ENCODE measurements at places on chromosomes 3 and 15. TPM values are rescaled to one million over a fixed set of nuclear protein-coding genes. Genes with fewer than 3 reads are reported as not detected.

GRCh38 chr3:50890688-50891344 lies 216.1 kb downstream of the DOCK3 start:
- no peak overlapping the region for H3K27ac ChIP-seq
- no peaks in the 10 kb centered on the region for H3K4me1 ChIP-seq
- no peak for DNase-seq
- no peaks in the 10 kb centered on the region for H3K27me3 ChIP-seq

DNA sequence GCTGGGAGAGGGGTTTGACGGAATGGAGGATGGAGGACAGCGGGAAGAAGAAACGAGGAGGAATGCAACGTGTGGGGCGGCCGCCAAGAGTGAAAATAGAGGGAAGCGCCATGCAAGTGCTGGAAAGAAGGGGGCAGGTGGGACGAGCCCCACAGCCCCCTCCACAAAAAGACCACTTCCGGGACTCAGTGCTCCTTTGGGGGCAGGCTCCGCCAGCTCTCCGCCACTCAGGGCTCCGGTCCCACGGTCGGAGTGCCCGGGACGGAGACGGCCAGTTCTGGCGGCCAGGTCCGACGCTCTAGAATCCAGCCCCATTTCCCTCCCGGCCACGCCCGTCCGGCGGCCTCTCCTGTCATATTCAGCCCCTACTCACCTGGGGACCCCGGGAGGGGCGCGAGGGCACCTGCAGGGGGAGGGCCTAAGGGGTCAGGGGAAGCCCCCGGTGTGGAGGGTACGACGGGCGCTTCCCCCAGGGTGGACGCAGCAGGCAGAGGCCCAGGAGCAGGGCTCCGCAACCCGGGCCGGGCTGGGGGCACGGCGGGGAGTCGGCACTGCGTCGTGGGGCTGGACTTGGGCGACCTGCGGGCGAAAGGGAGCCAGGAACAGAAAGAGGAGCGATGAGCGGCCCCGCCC lies 25.5 kb upstream of the CSPG4 start:
- DNase-seq: no peak
- peak overlapping the region; percentile 93 for H3K4me3 ChIP-seq

DNA sequence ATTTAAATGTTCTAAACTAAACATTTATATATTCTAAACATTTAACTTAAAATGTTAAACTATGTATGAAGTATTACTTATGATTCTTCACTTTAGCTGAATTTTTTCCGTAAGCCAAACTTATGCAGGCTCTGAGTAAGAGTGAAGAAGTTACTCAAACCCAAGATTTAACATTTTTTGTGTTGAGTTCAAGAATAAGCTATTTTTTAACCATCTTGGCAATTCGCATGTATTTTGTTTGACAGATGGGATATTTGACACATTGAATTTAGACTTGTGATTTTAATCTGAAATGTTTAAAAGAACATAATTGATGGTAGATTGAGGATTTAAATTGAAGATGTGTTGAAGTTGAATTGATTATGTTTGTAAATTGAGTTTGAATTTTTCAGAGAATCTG lies 14.6 kb upstream of the PPP2R3A start:
- no peaks in the 10 kb centered on the region for H3K27me3 ChIP-seq
- no peaks in the 10 kb centered on the region for H3K36me3 ChIP-seq
- H3K4me1 ChIP-seq: no peaks in the 10 kb centered on the region
- H3K4me3 ChIP-seq: no peak overlapping the region
- DNase-seq: no peak

GRCh38 chr3:195847055-195847950 lies 35.6 kb upstream of the MUC4 start:
- no peaks in the 10 kb centered on the region for H3K36me3 ChIP-seq
- no peak overlapping the region for H3K27ac ChIP-seq
- no peak overlapping the region for H3K4me3 ChIP-seq
- H3K4me1 ChIP-seq: peaks cover 27% of the 10 kb centered on the region
- H3K27me3 ChIP-seq: 0 out of 2 replicates have a peak, but pooled peaks cover 2% of the 10 kb centered on the region

DNA sequence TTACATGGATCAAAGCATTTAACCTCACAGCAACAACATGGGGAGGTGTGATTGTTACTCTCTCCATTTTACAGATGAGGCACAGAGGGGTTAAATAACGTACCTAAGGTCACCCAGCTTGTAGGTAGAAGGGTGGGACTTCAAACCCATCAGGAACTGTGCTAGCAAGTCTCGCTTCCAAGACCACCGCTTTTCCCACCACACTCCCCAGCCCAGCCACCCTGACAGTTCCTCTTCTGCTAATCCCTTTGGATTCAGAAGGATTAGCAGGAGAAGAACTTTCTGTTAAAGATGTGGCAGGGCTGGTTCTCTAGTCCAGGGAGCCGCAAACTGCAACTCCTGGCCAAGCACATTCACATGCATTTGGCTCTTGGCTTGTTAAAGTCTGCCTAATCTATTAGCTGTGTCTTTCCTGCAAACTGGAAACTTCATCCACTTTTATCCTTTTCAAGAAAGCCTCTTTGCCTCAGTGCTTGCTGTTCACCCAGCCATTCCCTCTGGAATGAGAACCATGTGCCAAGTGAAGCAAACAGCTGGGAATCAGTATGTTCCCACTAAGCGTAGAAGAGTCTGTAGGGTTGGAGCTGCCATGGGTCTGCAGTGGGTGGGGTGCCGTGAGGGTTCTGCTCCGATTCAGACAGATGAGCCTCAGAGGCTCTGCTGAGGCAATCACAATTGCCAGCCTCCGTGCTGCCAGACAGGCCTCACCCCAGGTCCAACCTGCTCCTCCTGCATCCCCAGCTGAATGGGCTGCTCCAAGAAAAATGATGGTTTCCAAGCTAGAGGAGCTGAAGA lies 44.6 kb downstream of the POMGNT2 start:
- no peaks in the 10 kb centered on the region for H3K4me1 ChIP-seq
- no peak overlapping the region for H3K4me3 ChIP-seq
- DNase-seq: no peak
- no peak overlapping the region for H3K27ac ChIP-seq
- no peaks in the 10 kb centered on the region for H3K36me3 ChIP-seq
- peaks cover 24% of the 10 kb centered on the region for H3K27me3 ChIP-seq

DNA sequence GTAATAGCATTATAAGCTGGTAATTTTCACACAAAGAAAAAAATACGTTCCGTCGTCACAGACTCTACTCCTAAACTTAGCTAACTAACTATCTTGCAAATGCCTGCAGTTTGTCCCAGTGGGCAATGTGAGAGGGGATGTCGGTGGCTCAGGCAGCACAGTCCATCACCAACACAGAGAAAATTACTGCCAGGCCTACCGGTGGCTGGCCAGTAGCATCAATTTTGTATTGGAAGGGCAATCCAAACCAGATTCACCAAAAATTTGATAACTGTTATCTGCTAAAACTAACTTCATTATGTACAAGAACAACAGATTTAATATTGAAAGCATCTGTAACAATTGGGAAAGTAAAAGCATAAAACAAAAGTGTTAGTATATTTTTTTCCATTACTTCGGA lies 37.4 kb upstream of the RASA2 start:
- H3K27me3 ChIP-seq: peaks cover 3% of the 10 kb centered on the region
- peaks cover 64% of the 10 kb centered on the region for H3K4me1 ChIP-seq
- H3K4me3 ChIP-seq: no peak overlapping the region
- peaks cover 31% of the 10 kb centered on the region for H3K36me3 ChIP-seq
- H3K27ac ChIP-seq: peak overlapping the region; percentile 17
- DNase-seq: no peak

DNA sequence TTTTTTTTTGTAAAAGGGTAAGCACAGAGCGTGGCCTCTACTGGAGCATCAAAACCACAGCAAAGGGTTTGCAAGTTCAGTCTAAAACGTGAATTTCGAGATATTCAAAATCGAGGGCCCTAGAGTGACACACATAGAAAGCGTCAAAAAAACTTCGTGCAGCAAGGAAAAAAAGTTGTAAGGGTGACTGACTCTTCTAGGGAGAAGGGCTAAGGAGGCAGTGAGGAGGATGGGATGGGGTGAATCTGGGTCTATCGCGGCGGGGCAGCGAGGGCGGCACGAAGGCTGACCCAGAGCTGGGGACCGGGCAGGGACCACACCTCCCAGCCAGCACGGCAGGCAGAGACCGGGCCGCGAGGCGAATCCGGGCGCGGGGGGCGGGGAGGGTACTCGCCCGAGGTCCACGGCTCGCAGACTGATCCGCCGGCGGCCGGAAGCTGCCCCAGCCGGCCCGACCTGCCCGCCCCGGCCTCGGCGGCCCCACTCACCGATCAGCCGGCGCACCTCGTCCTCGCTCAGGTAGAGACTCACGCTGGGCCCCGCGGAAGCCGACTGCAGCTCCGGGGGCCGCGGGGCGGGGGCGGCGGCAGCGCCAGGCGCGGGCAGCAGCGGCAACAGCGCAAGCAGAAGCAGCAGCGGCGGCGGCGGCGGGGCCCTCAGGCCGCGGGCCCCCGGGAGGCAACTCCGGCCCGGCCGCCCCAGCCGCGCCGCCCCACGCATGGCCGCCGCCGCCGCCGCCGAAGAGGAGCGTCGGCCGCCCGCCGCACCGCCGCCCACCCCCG lies 533 bp downstream of the RYK start:
- peaks cover 3% of the 10 kb centered on the region for H3K27me3 ChIP-seq
- peaks cover 44% of the 10 kb centered on the region for H3K4me1 ChIP-seq
- H3K36me3 ChIP-seq: peaks cover 12% of the 10 kb centered on the region
- peak overlapping the region; percentile 89 for H3K27ac ChIP-seq

DNA sequence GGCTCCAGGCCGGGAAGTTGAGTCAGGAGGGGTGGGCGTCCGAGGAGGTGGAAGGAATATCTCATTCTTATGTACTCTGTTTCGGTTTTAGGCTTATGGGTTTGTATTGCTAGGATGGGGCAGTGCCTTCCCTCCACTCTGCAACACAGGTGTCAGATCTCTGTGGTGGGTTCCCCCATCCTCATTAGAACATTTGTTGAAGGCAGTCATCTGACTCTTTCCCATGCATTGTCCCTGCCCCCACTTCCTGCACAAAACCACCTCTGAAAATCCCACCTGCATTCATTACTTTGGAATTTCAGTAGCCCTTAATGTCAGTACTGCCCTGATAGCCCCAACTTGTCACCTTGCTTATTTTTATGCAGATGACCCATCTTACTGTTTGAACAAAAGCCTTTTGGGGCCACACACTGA lies 29.5 kb downstream of the GYG1 start:
- no peaks in the 10 kb centered on the region for H3K27me3 ChIP-seq
- H3K4me1 ChIP-seq: peaks cover 60% of the 10 kb centered on the region
- no peak overlapping the region for H3K27ac ChIP-seq
- no peak for DNase-seq
- peaks cover 48% of the 10 kb centered on the region for H3K36me3 ChIP-seq

DNA sequence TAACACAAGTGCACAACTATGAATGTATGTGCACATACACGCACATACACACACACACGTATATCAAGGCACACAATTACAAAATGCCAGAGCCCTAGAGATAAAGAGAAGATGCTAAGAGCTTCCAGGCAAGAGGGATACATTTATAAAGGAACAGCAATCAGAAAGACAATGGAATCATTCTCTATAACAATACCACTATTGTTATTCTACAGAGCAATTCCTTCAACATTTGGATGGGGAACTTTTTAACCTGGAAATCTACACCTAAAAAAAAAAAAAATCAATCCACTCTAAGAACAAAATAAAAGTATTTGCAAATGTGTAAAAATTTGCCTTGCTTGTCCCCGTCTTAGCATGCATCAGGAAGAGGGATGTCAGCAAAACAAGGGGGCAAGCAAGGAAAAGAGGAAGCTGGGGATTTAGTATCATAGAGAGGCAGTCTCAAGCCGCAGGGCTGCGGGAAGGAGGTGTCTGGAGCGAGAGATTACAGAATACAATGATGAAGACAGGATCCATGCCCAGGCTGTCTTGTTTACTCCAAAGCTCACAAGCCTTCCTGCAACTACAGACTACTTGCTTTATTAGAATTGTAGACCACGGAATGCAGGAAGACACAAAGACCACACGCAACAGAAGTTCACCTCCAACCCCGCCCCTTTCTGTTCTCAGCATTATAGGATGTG lies 220.2 kb downstream of the NTRK3 start:
- peaks cover 9% of the 10 kb centered on the region for H3K4me1 ChIP-seq
- H3K36me3 ChIP-seq: no peaks in the 10 kb centered on the region
- no peak overlapping the region for H3K4me3 ChIP-seq
- no peak overlapping the region for H3K27ac ChIP-seq

- no peak overlapping the region for H3K27ac ChIP-seq
- peaks cover 7% of the 10 kb centered on the region for H3K4me1 ChIP-seq
- no peaks in the 10 kb centered on the region for H3K36me3 ChIP-seq
- no peak overlapping the region for H3K4me3 ChIP-seq
- no peaks in the 10 kb centered on the region for H3K27me3 ChIP-seq
- DNase-seq: no peak
Observed at GRCh38 chr15:65778269-65778668, 13.8 kb downstream of the DENND4A start.

DNA sequence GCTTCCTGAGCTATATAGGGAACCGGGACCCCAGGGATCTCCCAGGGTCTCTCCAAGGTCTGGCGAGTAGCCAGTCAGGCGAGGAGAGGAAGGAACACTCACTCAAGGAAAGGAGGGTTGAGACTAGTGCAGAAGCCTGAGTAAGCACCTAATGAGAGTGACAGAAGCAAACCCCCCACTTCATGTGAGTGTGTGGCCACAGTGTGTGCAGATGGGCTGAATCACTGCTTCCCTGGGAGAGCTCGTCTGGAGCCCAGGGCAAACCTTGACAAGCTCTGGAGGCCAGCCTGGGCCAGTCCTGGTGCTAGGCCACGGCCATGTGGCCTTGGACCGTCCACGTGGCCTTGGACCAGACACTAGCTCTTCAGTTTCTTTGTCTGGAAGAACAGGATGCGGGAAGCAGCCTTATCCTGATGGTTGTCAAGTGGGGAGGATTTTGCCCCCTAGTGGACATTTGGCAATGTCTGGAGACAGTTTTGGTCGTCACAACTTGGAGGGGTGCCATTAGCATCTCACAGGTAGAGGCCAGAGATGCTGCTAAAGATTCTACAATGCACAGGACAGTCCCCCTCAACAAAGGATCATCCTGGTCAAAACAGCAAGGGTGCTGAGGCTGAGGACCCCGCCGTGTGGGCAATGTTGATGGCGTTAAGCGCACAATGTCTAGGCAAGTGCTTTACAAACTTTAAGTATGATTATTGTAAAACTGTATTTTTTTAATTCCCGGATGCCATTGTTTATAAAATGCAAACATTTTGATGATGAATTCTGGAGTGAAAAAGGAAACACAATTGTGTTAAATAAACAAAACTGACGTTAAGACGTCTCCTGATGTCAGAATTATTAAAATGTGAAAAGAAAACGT lies 34.8 kb upstream of the CTSH start:
- H3K4me3 ChIP-seq: no peak overlapping the region
- peaks cover 20% of the 10 kb centered on the region for H3K27me3 ChIP-seq
- no peak overlapping the region for H3K27ac ChIP-seq
- peaks cover 11% of the 10 kb centered on the region for H3K4me1 ChIP-seq
- H3K36me3 ChIP-seq: no peaks in the 10 kb centered on the region

DNA sequence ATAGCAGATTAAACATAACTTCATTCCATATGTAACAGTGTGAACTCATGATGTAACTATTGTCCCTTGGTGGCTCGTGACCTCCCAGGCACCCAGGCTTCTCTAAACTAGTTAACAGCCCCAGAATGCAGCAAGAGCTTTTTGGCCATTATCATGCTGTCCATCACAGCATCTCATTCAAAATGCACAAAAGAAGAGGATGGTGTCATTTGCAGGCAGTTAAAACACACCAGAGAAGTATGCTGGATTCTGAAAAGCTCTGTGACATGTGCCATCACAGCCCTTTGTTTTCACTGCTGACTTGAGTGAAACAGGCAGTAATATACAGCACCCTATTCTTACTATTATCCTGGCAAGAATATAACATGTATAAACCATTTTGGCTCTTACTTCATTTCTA lies 117.6 kb upstream of the CHMP2B start:
- no peaks in the 10 kb centered on the region for H3K36me3 ChIP-seq
- DNase-seq: no peak
- no peaks in the 10 kb centered on the region for H3K4me1 ChIP-seq
- no peak overlapping the region for H3K4me3 ChIP-seq

The GOLGA8R gene
- 0.27 TPM for total RNA-seq

The CD80 gene
- total RNA-seq: not detected

The MAP6D1 gene
- total RNA-seq: 2.2 TPM

The MEIS2 gene
- total RNA-seq: 40.9 TPM

The C3orf62 gene
- 2.3 TPM for total RNA-seq
